ENCODE measurements at places on chromosomes 3 and 15.
A peak's percentile ranks its signal among the peaks of the same experiment; 100 is the strongest.

DNA sequence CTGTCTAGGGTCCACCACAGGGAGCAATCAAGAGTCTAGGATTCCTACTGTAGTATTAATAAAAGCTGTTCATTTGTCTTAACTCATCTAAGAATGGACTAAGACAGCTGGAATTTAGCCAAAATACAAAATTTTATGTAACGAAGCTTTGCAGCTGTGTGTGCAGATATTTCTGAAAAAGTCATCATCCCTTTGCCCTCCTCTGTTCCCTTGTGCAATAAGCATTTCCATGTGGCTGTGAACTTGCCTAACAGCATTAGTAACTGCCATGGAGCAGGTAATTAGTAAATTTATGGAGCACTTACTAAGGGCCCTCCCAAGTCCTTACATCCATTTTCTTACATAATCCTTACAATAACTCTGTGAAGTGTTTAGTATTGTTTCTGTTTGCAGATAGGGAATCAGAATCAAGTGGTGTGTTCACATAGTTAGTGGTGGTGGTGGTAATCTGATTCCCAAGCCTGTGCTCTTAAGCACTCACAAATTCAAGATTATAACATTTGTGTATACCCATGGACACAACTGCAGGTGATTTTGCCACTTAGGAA, 114.5 kb downstream of the RARB start:
- no peak for DNase-seq

DNA sequence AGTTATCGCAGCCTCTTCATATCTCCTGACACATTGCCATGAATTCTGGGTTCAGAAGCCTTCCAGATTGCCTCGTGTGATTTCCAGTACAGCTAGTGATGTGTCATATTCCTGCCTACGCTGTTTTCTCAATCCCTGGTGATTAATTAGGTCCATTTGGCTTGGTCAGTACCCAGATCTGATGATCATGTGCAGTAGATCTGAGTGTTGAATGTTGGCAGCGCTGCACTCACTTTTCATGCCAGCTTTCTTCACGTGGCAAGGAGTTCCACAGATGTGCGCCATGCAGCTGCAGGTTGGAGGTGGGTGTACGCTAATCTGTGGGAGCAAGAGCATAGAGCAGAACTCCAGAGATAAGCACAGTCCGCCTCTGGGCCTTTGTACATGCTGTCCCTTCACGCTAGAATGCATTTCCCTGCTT, 86.9 kb upstream of the COL6A5 start:
- DNase-seq = peak; percentile 43

DNA sequence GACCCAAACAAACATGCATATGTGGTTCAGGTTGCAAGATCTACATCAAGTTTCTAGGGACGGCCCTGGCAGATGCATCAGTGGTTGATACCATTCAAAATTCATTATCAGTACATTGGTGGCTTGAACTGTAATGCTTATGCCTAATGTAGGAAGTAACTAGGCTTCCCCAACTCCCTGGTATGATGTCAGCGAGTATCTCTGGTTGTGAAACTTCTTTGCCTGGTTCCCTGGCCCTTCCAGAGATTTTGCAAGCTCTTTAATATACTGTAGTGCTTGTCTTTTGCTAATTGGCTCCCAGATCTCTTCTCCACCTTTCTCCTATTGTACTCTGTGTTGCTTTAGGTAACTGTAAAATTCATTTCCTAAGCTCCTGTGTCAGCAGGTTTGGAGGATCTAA, 114.8 kb upstream of the RARB start:
- no peak for DNase-seq

GRCh38 chr3:130779031-130779430, 32.4 kb upstream of the PIK3R4 start:
- DNase-seq = no peak

GRCh38 chr15:58690703-58691102, 58.8 kb downstream of the ADAM10 start:
- no peak for DNase-seq

- no peak for DNase-seq
These were observed 18.7 kb upstream of the PAQR9 start for GRCh38 chr3:142982038-142982773.

DNA sequence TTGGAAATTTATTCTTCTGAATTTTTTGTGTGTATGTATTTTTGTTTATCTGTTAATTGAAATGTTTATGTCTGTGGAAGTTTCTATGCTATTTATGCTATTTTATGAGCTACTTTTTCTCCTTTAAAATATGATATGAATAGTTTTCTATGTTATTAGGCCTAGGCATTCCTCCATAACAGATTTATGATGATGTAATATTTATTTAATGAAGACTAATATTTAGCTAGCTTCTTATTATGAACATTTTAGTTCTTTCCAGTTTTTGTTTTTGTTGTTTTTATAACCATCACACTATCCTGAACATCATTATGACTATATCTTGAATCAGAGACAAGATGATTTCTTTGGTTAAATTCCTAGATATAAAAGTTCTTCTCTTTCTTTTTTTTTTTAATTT, 70.7 kb downstream of the P2RY1 start:
- DNase-seq = no peak

DNA sequence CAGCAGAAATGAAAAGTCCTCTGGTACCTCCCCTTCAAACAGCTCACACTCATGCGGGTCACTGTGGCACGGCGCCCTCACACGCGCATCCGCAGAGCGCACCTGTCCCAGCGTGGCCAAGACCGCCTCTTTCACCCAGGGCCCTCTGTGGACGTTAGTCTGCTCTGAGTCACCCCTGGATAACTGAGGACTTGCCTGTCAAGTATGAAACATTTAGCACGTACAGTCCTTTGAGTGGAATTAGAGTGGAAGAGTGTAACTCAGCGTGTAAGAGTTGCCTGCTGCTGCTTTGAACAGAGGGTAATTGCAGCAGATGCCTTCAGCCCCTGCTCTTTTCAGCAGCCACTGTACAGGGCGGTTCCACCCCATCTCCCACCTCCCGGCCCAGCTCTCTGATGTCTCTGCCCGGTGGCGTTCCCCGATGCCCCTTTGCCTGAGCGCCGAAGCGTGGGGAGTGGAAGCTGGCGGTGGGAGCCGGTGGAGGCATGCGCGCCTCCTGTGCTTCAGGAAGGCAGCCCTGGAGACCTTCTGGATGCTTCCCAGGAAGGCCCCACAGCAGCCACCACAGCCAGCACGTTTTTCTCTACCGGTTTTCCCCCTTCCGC, 23.0 kb downstream of the CPN2 start:
- DNase-seq = peak; percentile 59
